ENCODE measurements at places on chromosomes 3 and 15.

GRCh38 chr3:170614214-170614966 is 28.5 kb upstream of the SLC7A14 start:
- no peak for DNase-seq

GRCh38 chr15:63372018-63372705 is 9.5 kb downstream of the CA12 start:
- DNase-seq = no peak

- no peak for DNase-seq
Observed at GRCh38 chr3:42442640-42443039, 32.2 kb upstream of the LYZL4 start.

DNA sequence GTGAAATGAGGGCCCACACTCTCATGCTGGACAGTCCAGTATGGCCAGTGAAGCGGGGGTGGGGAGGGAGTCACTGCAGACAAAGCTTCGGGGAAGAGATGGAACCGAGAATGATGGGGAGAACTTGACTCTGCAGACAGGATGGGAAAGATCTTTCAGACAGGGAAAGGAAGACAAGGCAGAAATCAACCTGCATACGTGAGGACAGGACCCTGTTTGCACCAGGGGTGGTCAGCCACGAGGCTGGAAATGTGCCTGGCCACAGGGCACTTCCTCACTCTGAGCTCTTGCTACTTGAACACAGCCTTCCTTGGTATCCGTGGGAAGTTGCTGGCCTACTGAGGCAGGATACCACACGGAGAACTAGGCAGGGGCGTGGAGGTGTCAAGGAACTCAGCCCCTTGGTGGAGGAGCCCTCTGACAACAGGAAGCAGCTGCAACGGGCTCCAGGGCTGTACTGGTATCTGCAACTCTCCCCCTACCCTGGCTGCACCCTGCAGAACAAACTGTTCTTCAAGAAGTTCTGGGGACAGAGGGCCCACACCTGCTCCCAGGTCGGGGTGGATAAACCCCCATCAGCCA is 9.3 kb upstream of the SRP14 start:
- DNase-seq = peak; percentile 80

GRCh38 chr3:178525251-178525650 is 11.0 kb upstream of the KCNMB2 start:
- DNase-seq = no peak
